Left cardiac atrium (tissue), 4 donors: ENCODE measurements at places on chromosomes 2 and 18.
A peak's percentile ranks its signal among the peaks of the same experiment; 100 is the strongest.

DNA sequence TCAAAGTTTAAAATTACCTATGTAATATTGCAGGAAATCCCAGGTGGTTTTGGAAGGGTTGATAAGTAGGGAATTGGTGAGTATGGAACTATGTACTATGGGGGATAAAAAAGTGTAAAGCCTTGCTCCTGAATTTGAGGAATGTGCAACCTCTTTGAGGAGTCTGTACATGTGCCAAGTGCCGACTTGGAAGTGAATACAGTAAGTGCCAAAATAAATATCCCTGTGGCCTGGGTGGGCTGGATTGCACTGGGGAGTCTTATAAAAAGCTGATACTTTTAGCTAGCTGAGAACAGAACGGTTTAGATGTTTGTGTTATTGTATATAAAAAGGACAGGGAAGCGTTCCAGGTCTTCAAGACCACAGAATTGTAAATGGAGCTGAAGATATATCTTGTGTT is 317.1 kb upstream of the LRRTM1 start:
- no peak for DNase-seq

GRCh38 chr2:240286596-240286995 is 146.1 kb upstream of the OTOS start:
- DNase-seq, result no peak

DNA sequence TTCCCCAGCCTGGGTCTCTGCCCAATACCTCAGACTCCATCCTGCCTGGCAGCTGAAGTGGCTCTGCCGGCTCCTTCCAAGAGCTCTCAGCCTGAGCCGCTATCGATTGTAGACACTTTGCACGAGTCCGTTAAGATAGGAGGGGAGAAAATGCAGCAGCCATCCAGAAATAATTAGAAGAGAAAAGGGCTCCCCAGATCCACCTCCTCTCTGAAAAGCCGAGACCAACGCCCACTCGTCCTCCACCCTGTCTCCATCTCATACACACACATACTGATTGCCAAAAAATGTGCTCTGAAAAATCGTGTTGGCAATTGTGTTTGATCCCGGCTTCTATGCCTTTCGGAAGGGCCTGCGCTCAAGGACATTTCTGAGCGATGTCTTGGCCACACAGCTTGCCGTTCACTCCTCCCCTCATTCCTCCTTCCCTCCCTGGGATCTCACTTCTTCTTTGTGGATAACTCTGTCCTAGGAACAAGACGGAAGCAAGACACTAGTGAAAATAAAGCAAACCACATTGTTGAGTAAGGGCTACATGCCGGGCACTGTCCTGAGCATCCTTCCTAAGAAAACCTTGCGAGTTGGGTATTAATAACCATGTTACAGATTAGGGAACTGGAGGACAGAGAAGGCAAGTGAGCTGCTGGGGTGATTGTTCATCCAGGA is 372.8 kb upstream of the MYT1L start:
- no peak for DNase-seq

- no peak for DNase-seq
Observed at GRCh38 chr2:224885836-224886547, 156.3 kb downstream of the DOCK10 start.

- DNase-seq, result no peak
Observed at GRCh38 chr18:9994701-9995235, 81.0 kb downstream of the VAPA start.

GRCh38 chr18:7237673-7238272 is 6.9 kb downstream of the LRRC30 start:
- no peak for DNase-seq

DNA sequence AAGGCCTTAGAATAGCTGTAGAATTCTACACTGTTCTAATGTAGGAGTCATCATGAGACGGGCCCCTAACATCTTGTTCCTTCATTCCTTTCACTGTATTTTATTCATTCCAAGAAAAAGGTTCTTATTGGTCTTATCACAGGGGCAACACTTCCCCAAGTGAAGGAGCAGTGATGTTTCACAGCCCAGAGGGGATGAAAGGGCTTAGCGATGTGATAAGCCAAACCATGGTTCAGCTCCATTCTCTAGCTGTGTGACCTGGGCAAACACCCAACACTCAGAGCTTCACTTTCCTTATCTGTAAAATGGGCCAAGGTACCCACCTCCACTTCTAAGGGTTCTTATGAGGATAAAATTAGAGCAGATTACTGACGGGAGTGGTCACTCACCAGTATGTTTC is 25.4 kb upstream of the HS6ST1 start:
- DNase-seq, result no peak

DNA sequence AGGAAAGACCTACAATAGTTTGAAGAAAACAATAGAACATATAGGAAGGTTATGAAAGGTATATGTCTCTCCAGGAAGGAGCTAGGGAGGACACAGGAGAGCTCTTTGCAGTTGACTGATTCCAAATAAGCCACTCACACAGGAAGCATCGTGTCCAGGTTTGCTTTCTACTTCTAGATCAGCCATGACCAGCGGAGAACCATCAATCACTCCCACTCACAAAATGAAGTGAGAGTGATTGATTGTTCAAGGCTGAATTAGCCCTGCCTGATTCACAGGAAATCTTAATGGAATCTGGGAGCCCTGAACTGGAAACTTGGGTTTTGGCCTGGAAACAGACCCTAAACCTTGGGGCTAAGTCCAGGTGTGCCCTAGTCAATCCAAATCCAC is 1292.2 kb upstream of the ZEB2 start:
- DNase-seq, result no peak

DNA sequence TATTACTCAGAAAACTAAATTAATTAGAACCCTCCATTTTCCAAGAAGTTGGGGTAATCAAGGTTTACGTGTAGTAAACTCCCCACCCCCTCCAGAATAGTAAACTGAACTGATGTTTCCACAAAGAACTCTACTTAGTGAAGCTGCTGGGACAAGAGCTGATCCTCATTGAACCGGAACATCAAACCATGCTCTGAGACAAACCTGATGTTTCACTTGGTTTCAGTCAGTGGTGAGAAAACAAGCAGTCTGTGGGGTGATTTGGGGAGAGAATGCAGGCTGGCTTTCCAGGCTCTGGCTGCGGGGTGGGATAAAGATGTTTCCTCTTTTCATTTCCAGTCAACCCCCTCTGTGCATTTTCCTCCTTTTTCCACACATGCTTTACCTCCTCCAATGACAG is 38.2 kb downstream of the CELF4 start:
- DNase-seq, result no peak

DNA sequence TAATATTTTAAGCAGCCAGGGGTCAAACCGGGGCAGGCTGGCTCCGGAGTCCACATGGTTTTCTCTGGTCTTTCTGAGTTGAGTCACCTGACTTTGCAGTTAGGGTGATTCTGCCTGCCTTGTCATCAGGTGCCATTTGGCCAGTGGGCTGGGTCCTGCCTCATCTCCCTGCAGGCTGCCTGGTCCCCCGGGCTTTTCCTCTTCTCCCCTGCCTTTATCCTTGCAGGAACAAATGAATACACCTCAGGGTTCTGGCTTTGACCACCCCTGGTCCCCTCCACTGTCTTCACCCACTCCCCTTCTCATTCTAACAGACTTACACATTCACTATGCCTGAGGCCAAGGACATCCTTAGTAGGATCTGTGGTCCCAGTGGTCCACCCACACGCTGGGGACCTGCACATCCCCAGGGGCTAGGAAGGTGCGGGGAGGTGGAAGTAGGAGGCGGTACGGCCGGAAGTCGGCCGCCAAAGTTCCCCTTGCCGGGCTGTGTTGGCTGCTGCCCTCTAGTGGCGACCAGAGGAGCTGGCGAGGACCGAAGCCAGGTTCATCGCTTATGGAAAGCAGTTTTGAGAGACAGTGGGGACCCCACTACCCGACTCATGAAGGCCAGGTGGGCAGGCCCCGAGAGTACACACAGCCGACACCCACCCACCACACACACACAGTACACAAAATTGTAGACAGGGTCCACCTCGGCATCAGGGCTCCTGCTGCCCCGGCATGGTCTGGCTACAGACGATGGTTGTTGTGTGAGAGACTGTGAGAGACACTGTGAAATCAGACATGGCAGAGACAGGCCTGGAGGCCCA is 6.3 kb upstream of the TEX261 start:
- peak; percentile 85 for DNase-seq

DNA sequence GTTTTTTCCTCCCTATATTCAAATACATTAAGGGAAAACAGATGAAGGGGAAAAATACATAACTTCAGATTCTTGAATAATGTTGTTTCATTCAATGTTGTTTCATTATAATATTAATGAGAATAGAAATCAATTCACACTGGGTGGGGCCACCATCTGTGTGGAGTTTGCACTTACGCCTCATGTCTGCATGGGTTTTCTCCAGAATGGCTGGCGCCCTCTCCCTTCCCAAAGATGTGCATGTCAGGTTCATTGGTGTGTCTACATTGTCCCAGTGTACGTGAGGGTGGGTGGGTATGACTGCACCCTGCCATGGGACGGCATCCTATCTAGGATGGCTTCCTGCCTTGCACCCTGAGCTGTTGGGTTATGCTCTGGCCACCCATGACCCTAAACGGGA is 51.7 kb downstream of the COBLL1 start:
- no peak for DNase-seq

GRCh38 chr2:117071556-117072102 is 742.9 kb upstream of the DDX18 start:
- no peak for DNase-seq

GRCh38 chr2:69132960-69133590 is 120.1 kb downstream of the ANTXR1 start:
- no peak for DNase-seq

GRCh38 chr2:223027442-223027841 is 24.5 kb upstream of the KCNE4 start:
- peak; percentile 31 for DNase-seq

DNA sequence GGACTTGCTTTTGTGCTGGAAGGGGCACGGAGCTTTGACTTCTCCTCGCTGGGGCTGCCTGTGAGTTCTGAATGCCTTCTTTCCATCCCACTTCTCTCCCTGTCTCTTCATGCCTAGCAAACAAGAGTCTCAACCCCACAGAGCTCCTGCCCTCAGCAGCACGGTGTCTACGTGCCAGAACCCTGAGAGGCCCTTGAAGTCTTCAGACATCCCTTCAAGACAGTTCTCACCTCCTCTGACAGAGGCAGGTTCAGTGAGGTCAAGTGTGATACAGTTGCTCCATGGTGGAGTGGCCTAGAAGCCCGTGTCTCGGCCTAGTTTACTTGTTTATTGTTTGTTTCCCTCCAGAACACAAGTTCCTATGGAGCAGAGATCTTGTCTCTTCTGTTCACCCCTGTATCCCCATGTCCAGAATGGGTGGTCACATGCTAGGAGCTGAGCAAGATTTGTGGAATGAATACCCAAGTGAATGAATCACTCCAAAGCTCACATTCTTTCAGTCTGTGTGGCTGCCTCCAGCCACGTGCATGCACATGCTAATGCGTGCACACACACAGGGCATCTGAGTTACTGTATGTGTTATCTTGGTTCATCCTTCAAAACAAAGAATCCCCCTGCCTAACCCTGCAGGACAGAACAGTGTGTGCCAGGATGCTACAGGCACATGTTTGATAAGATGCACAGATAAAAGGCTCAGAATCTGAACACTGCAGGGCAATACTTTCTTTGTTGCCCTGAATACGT is 391.6 kb downstream of the NBAS start:
- peak; percentile 33 for DNase-seq

DNA sequence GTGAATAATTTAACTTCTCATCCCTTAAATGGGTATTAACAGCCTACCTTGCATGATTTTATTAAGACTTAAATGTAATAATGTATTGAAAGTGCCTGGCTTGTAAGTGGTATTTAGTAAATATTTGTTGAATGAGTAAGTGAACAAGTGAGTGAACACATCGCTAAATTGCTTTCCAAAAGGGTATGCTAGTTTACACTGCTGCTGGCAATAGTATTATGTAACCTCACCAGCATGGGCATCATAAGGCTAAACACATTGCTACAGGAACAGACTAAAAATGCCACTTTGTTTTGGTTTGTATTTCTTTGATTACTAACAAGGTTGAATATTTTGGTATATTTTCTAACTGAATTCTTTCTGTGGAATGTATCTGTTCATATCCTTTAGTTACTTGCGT is 9.8 kb downstream of the WDR43 start:
- DNase-seq, result no peak

DNA sequence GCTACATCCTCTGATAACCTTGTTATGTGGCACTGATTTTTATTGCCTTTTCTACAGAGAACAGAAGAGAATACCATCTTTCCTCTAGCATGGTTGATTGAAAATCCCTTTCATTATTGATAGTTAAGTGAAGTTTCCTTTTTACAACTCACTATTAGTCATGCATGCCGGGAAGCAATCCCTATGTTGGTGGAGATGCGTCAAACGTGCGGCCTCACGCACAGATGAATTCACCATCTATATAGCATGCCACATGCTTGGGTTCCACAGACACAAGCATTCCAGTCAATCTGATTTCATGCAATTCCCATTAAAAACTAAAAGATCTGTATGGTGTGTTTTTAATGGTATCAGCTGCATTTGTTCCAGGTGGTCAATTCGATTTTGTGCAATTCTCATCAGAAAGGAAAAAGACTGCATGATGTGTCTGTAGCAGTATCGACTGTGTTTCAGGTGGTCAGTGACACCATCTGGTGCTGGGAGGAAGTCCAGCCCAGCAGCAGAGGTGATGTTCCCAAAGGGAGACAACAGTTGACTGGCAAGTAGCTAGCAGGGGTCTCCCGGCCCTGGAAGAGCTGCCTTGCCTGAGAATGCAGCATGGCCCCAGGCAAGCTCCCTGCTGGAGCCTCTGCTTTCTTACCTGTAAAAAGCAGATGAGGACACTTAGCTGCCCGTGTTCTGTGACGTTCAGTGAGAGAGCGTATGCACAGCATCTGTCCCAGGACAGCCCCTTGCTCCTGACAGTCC is 151.3 kb upstream of the NCK2 start:
- no peak for DNase-seq

- DNase-seq, result no peak
Observed at GRCh38 chr2:179172894-179173293, 91.7 kb downstream of the SESTD1 start.

DNA sequence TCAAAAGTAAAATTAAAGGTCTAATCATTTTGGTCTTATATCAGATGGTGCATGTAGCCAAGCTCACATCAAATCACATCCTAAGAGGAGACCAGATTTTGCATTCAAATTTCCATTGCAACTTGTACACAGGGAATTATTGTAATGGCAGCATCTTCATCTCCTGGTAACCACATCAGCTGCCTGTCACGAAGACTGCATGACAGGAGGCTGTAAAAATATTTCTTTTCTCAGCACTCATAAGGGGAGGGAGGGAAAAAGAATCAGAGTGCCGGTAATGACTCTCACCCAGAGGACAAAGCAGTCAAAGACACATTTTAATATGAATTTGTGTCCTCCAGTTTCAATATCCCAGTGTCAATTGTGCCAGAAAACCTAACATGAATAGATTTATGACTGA is 216.7 kb downstream of the TMEM163 start:
- no peak for DNase-seq

- peak; percentile 36 for DNase-seq
Observed at GRCh38 chr18:9743200-9744016, 35.3 kb downstream of the RAB31 start.

- peak; percentile 84 for DNase-seq
Observed at GRCh38 chr2:25215948-25216679, 47.7 kb upstream of the POMC start.

GRCh38 chr18:5961097-5961827 is 65.9 kb upstream of the TMEM200C start:
- DNase-seq, result no peak
